ENCODE measurements at places on chromosomes 4 and X.

DNA sequence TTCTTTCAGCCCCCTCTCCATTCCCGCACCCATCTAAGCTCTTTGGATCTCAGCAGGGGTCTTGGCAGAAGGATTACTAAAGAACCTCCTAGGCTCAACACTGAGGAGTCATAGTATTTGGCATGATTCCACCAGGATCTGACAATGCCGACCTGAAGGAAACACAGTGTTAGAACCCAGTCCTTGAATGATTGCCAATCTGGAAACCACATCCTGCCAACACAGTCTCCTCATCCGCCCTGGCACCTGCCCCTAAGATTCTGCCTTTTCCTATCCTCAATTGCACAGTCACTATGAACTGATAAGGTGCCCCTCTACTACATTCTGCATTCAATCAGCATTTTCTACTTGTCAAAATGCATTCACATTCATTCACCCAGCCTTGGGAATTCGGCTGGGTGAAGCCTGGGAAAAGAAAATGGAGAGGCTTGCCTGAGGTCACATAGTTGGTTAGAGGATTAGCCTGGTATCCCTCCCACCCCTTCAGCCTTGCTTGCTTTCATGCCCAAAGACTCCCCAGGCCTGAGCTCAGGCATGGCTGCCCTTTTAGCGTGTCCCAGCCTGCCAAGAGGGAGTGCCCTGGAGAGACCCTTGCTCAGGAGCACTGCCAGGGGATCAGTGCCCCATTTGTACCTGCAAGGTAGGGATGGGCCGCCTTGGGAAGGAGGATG is 2.2 kb upstream of the CLDN2 start:
- DNase-seq: peak; percentile 74

DNA sequence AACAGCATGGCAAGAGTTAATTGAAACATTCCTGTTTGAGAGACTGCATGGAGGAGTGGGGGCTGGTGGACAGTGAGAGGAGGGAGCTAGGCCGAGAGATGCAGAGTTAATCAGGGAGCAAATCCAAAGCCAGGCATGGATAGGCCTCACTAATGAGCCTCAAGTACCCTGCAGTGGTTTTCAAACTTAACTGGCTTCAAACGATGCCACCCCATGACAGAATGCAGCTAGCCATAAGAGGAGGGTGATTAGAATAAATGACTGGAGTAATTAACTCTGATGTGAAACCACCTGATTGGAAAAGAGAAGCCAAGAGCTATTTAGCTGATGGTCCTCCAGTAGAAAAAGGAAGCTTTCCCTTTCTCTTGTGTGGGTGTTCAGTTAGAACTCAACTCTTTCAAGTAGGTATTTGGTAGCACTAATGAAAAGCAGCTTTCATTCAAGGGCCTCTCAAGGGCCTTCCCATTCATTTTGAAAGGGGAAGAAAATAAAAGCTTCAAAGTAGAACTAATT is 215.4 kb upstream of the MAB21L2 start:
- no peak for DNase-seq

DNA sequence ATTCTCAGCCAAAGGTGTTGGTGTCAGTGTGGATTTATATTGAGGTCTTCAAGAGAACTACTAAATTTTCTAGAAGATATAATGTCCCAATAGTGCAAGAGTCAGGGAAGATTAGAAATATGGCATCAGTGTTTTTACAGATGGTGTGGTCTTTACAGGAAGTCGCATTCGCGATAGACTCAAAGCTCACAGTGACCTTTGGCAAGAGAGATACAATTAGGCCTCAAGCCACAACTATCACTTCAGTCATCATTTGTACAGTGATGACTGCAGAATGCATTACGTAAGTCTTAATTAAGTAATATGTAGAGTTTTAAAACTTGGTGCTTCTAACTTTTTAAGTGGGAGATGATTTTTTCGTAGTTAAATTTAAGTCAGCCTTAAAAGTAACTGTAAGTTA is 237.2 kb upstream of the FSTL5 start:
- no peak for DNase-seq

DNA sequence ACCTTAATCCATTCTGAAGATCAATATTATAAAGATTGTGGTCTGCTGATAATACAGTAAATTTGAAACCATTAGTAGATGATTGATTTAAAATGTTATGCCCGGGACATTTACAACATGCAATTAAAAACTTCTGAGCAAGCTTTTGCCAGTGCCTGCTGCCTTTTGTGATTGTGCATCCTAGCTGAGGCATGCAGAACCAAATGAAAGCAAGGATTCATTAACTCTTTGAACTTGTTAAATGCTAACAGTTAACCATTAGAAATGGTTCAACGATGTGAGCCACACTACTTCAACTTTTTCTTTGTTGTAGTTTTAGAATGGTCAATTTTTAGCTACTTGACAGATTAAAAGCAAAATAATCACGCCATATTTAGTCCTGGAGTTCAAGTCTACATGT is 51.1 kb downstream of the ZFP42 start:
- DNase-seq: no peak

DNA sequence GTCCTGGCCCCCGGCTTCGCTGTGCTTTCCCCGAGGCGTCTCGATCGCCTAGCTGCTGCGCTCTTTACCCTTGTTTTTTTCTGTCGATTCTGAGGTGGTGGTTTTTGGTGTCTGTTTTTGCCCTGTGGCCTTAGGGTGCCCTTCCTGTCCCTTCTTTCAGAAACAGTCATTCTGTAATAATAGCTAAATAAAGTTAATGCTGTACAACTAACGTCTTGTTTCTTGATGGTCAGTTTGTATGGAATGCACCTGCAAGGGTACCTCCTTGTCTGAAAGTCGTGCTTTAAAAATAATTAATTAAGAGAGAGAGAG is 686 bp downstream of the FIP1L1 start:
- no peak for DNase-seq

DNA sequence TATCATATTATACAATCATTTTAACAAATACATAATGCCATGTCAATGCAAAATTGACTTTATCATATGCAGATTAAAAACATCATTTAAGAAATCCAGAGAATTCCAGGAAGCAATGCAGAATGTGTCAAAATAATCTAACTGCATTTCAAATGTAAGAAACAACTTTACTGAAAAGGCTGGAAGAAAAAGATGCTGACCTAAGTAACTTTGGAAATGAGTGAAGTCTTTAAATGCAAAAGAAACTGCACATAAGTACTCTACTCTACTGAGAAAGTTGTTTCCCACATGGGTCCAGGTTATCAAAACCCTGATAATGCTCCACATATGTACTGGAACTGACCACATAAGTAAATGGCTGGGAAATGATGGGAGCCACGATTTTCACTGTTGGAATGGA is 149.9 kb downstream of the EVC2 start:
- no peak for DNase-seq

- no peak for DNase-seq
Measured at GRCh38 chr4:48636911-48637310, 143.2 kb downstream of the FRYL start.

DNA sequence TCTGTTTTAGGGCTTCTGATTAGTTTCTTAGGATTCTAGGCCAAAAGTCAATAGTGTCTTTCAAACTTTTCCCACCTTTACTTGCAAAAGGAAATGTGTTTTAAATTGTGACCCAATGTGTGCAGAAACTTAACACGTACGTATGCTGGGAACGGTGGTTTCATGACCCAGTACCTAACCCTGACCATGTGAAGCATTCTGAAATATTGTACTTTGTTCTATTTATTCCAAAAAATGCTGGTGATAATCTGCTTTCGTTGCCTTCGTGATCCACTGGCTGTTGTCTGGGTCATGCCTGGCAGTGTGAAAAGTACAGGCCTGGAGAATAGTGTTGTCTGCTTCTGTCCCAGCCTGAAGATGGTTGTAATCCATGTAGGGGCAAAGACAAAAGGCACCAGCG is 26.7 kb upstream of the TADA2B start:
- no peak for DNase-seq

GRCh38 chr4:36349938-36350549 is 68.6 kb downstream of the DTHD1 start:
- DNase-seq: no peak

DNA sequence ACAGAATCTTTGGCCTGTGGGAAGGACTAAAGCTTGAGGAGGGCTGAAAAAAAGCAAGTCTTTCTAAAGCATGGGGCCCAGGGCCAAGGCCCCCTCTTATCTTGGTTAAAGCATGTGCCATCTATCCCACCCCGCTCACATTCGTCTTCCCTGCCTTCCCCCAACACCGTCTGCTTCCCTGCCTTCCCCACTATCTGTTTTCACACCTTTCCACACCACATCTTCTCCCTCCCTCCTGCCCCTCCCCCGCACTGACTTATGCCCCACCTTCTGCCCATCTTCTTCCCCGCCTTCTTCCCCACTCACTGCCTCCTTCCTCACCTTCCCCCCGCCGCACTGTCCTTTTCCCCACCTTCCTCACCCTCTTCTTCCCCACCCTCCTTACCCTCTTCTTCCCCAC is 890 bp upstream of the NAP1L5 start:
- DNase-seq: no peak

- no peak for DNase-seq
Measured at GRCh38 chr4:86959588-86960500, 25.0 kb downstream of the AFF1 start.

GRCh38 chr4:176441594-176441993 is 121.8 kb downstream of the SPCS3 start:
- no peak for DNase-seq

- DNase-seq: no peak
Measured at GRCh38 chrX:100484971-100485370, 74.9 kb upstream of the PCDH19 start.

DNA sequence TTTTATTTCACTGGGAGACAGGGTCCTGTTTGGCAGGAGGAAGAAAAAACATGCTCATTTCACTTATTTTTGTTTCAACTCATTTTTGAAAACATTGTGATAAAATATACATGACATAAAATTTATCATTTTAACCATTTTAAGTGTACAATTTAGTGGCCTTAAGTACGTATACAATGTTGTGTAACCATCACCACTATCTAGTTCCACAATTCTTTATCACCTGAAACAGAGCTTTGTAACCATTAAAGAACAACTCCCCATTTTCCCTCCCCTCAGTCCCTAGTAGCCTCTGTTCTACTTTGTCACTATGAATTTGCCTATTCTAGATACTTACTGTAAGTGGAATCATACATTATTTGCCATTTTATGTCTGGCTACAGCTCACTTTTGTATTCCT is 143.8 kb downstream of the GPAT3 start:
- no peak for DNase-seq

GRCh38 chrX:86930419-86930818 is 587.2 kb upstream of the KLHL4 start:
- DNase-seq: no peak

- DNase-seq: no peak
Measured at GRCh38 chrX:119604766-119605463, 1.3 kb downstream of the NKRF start.

DNA sequence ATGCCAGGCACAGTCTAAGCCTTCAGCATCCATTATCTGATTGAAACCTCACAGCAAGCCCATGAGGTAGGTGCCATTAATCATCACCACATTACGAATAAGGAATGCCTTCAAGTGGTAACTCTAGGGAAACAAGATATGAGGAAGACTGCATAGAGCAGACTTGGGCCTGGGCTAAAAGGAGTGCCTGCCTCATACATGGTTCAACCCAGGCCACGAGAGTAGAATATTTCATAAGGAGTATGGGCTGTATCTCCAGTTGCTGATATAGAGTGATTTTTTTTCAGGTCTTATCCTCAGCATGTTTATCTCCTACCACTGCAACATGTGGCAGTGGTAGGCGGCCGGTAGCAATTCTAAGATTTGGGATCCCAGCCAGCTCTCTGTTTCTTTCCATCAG is 51.7 kb downstream of the ATP11C start:
- peak; percentile 81 for DNase-seq

- no peak for DNase-seq
Measured at GRCh38 chr4:42845586-42845985, 46.9 kb upstream of the GRXCR1 start.

- peak; percentile 23 for DNase-seq
Measured at GRCh38 chr4:54745031-54745770, 87.4 kb downstream of the KIT start.

DNA sequence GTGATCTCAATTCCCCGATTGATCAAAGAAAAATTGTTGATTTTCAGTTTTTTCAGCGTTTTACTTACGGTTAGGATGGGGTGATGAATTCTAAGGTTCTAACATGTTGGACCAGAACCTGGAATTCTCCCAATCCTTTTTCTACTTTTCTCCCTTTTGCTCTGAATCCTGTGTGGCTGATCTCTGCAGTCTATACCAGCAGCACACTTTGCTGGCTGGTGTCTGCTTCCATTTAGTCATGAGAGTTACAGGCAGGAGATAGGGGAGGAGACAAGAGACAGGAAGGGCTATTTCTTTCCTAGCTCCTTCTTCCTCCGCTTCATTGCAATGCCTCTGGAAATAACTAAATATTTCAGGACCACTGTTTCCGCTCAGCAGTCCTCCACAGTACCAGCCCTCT is 623.9 kb downstream of the CENPC start:
- no peak for DNase-seq

DNA sequence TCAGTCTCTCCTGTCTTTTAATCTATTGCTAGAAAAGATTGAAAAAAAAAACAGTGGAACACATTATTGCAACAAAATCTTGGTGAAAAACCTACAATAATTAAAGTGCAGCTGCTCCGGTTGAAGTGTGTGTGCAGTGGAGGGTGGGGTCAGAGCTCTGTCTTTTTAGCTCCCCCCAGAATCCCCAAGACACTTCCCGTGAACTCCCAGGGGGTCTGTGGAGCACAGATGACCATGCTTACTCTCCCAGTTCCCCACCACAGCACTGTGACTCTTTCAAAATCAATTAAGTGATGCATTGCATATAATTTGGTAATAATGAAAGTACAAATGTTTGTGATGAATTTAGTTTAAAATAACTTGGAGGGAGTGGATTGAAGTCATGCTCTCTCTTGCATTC is 15.7 kb upstream of the SLC10A4 start:
- DNase-seq: no peak

DNA sequence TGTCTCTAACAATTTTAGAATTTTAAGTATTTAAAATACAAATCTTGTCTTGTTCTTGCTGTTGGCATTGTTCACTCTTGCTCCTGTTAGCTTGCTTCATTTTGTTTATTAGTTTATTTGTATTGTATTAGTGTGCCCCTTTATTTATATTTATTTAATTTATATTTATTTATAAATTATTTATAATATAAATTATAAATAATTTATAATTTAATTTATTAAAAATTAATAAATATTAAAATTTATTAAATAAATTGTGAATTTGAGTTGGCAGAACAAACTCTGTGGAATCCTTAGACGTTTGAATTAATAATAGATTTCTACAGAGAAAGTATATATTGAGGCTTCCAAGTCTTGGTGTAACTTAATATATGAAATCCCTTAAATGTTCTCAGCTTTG is 331.4 kb downstream of the SPOCK3 start:
- no peak for DNase-seq

DNA sequence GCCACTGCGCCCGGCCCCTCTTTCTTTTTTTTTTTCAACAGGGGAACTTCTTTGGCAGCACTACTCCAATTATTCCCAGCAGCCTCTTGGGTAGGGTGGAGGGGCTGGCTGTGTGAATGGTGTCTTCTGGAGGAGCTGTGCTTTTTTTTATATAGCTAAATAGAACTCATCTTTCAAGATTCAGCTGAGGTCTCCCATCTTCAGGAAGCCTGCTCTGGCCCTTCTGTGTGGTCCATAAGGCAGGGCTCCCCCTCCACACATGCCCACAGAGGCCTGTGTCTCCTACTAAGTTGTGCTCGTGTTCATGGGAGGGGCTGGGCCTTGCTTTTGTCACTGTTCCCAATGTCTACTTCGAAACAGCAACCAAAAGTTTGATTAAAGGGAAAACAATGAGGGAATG is 116.8 kb downstream of the AFAP1 start:
- DNase-seq: no peak

- DNase-seq: no peak
Measured at GRCh38 chr4:171565130-171565788, 247.9 kb upstream of the GALNTL6 start.

- no peak for DNase-seq
Measured at GRCh38 chrX:40152741-40153344, 55.1 kb upstream of the BCOR start.

Data from fibroblast of skin of right biceps (primary cell).